Stimulated activated CD8-positive, alpha-beta memory T cell treated with anti-CD3 and anti-CD28 coated beads, Interleukin-15, amount 100 ng/mL, for 1 hour (primary cell): ENCODE measurements at places on chromosomes 5 and 9.

DNA sequence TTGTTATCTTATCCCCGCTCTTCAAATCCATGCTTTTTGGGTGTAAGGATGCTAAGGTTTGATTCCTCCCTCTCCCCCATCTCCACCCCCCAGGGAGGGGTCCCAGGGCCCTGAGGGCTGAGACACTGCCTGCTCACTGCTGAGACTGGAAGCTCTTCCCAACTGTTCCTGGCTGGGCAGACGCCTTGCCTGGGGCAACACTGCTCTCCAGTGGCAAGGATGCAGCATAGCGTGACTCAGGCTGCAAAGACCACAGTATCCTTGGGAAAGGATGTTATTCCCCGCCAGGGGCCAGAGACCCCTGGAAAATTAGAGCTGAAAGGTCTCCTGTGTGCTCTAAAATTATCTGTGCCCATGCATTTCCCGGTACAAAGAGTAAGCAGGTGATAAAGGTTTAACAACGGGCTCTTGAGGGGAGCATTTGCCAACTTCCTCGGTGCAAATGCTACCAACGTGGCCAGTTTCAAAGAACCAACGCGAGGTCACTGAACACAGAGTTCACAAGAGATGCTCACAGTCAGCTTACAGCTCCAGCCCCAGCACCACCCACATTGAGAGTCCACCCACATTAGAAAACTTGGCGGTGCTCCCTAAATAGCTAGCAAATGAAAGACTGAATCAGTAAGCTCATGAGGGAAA is 271.9 kb downstream of the NSG2 start:
- no peak for DNase-seq

DNA sequence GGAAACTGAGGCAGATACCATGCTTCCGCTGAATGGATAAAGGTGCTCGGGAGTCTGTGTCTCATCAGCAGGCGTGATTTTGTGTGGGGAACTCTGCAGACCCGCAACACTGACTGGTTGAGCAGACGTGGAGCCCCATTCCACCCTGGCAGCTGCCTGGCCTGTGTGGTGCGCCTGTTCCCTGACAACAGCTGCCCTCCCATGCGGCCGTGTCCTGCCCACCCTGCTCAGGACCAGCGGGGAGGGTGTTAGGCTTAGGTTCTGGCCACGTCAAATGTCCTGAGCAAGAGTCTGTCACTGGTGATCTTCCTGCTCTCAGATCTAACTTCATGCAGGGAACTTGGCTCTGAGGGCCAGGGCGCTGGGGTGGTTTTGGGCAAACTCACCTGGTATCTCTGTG is 417.7 kb upstream of the IRX4 start:
- no peak for DNase-seq

GRCh38 chr5:36492984-36493654 is 113.3 kb upstream of the SLC1A3 start:
- DNase-seq, result no peak

GRCh38 chr9:124394167-124394566 is 21.1 kb downstream of the PSMB7 start:
- no peak for DNase-seq

GRCh38 chr9:38088006-38088925 is 19.2 kb upstream of the SHB start:
- DNase-seq, result peak; percentile 61

DNA sequence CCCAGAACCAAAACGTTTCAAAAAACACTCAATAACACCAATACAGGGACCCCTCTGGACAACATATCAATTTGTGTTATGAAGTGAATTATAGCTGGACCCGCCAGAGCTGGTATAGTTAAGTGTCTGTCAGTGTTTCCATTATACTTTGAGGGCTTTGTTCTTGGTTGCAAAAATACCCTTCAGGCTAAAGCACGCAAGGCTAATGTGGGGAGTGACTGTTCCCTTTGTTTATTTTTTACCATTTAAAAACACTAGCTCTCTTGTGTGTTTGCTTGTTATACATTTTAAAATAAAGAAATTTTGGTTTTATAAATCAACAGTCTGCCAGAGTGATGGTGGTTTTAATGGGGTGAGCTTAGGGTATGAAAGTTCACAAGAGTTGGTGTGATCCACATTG is 859.5 kb downstream of the PTPRD start:
- DNase-seq, result no peak

DNA sequence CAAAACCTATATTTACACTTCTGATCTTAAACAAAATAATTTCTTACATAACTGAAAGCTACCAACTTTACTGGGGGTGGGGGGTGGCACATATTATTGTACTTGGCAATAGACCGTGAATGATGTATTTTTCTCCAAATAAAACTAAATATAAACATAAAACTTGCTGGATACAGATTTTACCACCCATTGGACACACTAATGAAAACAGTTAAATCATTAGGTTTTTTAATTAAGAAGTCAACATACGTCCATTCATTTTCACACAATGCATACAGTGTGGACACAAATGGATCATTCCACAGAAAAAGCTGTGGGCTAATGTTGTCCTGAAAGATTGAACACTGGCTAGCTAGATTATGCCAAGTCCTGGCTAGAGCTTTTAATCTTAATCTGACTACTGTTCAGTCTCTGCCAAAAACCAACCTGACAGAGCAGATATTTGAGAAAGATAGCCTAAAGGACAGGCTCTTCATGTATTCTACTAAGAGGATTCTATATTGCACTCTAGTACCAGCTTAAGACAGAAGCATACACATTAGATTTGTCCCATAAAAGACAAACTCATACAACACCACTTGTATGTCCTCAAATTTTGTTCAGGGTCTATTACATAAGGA is 118.1 kb downstream of the SIL1 start:
- no peak for DNase-seq

DNA sequence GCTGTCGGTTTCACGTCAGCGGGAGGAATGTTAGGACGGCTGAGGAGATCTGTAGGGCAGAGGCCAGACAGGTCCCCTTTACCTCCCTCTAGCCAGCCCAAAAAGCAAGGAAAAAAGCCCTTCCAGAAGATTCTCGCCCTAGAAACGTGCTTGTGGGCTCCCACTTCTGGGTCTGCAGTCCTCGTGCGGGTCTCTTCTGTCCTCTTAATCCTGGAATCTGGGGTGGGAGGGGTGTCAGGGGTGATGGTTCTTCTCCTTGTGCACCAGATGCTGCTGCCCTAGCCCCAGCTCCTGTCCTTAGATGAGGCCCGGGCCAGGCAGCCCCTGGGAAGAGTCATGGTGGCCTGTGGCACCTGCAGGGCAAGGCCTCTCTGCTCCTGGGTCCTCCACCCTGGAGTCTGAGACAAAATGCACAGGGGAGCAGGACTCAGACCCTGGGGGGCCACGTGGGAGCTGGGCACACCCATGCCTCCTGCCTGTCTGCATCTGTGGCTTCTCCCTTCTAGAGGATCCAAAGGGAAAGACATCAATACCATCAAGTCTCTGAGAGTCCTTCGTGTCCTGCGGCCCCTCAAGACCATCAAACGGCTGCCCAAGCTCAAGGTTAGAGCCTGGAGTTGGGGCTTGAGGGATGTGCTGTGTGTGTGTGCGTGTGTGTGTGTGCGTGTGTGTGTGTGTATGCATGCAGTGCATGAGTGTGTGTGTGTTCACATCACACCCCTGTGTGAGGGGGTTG is 174.2 kb downstream of the CACNA1B start:
- no peak for DNase-seq

DNA sequence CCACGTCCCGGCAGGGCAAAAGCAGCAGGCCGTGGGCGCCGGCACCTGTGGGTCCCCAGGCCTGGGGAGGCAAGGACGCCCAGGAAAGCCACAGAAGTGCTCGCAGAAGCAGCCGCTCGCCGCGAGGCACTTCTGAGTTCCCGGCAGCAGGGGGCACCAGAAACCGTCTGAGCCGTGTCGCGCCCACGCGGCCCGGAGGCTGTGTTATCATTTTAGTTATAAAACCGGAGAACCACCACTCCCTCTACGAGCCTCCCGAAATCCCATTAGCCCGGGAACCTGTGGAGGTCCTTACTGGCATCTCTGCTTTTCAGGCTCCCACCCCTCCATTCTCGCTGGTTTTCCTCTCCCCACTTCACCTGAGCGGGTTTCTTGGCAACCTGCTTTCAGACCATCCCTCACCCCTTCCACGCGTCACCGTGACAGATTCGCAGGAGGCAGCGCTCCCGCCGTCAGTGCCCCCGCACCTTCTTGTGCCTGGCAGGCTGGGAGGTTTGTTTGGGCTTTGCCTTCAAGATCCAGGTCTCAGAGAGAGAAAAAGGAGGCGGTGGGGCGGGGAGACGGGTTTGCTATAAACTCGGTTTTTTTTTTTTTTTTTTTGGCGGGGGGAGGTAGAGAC is 2.3 kb downstream of the GDNF start:
- DNase-seq, result peak; percentile 4

DNA sequence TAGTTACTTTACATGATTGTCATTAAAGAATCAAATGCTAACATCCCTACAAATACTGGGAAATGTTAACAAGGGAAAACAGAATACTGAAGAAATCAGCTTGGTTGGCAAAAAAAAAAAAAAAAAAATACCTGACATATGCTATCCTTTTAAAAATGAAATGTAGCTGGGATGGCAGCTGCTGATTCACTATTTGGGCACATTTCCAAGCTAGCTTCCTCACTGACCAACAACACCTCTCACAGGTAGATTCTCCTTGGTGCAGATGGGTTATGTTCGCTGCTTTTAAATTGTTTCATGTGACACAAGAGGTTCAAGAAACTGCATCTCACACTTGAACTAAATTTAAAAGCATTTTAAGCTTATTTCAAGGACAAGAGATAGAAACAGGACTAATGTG is 6.1 kb upstream of the PRUNE2 start:
- DNase-seq, result no peak

GRCh38 chr9:86809759-86810367 is 137.4 kb downstream of the GAS1 start:
- DNase-seq, result no peak

- no peak for DNase-seq
These were observed 19.2 kb downstream of the BHMT start for GRCh38 chr5:79130781-79131180.

DNA sequence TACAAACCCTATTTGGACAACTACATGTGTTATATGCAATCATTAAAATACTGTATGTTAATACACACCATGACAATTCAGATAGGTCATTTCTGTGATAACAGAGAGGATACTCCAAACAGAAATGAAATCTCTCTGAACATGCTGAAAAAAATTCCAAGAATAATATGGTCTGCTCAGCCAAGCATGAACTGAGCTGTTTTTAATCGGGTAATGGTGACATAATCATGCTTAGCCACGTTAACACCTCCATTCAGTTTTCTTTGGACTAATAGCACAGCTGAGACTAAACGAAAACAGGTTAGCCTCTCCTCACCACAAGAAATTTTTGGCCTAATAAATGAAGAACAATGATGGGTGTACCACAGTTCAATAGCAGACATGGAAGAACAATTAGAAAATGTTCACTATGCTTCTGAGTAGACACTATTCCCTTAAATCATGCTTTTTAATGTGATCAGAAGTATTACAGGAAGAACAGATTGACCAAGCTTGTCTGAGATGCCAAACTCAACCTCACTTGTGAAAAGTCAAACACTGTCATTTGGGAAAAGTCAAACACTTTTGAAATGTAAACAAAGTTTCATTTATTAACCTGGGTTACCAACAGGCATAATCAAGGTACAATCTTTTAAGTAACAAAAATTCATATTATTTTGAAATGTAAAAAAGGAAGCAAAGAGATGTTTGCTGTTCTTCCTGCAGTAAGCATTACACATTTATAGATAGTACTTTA is 19.4 kb downstream of the RAB14 start:
- DNase-seq, result no peak

DNA sequence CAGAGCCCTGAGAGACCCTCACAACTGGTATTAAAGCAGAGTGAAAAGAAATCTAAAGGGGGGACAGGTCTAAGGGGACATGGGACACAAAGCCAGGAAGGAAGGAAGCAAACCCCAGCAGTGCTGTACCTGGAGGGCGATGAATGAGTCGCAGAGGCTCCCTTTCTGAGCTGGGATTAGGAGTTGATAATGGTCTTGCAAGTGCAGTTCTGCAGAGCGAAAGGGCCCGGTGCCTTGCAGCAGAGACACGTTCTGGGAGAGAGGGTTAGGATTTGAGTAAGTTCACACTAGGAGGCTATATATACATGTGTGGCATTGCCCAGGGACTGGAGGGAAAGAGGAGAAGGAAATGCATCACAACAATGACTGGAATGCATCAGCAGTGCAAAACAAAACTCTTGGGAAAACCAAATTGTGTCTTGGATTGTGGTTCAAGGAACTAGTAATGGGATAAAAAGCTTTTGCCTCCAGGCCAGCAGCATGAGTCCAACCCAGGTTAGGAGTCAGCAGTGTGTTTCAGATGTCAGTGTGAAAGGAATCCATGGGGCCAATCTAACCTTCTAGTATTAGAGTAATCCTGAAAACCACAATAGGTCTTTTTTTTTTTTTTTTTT is 38.8 kb upstream of the LIFR start:
- no peak for DNase-seq

DNA sequence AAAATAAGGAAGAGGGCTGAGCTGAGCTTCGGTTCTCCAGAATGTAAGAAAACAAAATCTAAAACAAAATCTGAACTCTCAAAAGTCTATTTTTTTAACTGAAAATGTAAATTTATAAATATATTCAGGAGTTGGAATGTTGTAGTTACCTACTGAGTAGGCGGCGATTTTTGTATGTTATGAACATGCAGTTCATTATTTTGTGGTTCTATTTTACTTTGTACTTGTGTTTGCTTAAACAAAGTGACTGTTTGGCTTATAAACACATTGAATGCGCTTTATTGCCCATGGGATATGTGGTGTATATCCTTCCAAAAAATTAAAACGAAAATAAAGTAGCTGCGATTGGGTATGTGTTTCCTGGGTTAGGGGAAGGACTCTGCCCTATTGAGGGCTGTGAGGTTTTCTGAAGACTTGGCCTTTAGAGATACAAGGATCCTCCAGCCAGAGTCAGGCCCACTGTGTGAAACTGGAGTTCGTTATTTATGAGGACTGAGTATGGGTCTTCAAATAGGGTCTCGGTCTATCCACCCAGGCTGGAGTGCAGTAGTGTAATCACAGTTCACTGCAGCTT is 3.8 kb downstream of the EGR1 start:
- DNase-seq, result no peak

DNA sequence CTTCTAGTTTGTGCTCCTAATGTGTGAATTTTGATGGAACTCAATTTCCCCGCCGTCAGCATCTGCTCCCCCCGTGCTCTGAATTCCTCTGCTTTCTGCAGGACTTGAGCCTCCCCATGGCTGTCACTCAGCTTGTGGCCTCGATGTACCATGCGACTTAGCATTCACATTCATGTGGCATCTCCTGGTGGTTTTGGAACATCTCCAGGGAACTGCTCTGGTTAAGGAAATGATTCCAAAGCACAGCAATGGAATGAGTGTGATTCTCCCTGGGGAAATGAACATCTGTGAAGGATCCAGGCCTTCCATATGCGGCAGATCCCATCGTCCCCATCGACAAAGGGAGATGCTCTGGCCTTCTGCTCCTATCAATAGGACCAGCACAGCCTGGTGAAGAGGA is 119.0 kb downstream of the ENTREP1 start:
- DNase-seq, result no peak

DNA sequence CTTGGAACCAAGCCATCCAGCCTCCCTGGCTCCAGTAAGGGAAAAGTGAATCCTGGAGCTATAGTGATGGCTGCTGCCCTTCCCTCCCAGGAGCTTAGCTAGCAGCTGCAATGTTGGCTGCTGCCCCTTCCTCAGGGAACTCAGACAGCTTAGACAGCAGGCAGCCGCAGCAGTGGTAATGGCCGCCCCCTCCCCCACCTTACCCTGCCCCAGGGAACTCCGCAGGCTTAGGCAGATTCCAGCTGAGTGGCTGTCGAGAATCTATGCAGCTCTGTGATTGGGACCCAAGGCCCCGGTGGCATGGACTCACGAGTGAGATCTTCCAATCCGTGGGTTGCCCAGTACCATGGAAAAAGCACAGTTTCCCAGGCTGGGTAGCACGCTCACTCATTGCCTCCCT is 378.6 kb downstream of the NNT start:
- no peak for DNase-seq
